ENCODE measurements at places on chromosomes 2 and 18. TPM values are rescaled to one million over a fixed set of nuclear protein-coding genes. Genes with fewer than 3 reads are reported as not detected.

DNA sequence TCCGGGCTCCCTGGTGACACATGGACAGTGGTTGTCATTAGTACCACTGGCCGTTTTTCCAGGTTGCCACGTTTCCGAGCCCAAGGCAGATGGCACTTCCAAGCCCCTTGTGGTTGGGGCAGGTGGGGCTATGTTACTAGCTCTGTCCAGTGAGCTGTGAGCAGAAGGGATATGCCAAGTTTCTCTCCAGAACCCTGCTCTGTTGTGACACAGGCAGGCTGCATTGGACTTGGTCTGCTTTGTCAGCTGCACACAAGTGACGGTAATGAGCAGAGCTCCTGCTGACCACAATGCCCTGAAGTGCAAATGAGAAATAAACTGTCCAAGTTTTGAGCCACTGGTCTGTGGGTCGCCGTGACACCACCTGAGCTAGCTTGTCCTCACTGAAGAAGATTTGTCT lies 118.8 kb downstream of the GYPC start:
- no peak overlapping the region for H3K27ac ChIP-seq
- no peak overlapping the region for H3K4me3 ChIP-seq
- H3K36me3 ChIP-seq = no peaks in the 10 kb centered on the region
- no peaks in the 10 kb centered on the region for H3K27me3 ChIP-seq
- peak; percentile 41 for DNase-seq

GRCh38 chr18:63145851-63146555 lies 173.6 kb downstream of the BCL2 start:
- H3K4me3 ChIP-seq = peak overlapping the region; percentile 54
- no peaks in the 10 kb centered on the region for H3K36me3 ChIP-seq
- H3K4me1 ChIP-seq = peaks cover 26% of the 10 kb centered on the region
- no peaks in the 10 kb centered on the region for H3K27me3 ChIP-seq
- H3K27ac ChIP-seq = peak overlapping the region; percentile 46

DNA sequence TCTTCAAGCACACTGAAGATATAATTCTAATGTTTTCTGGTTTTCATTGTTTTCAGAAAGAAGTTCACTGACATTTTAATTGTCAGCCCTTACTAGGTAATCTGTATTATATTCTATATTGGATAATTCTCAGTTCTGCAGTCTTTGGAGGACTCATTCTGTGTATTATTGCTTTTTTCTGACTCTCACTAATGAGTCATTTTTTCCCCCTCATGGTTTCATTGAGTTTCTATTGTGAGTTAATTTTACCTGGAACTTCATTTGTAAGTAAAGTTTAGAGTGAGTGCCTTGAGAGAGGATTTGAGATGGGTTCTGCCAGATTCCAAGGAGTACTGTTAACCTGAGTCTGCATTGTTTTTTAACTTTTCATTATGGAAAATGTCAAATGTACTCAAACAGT lies 90.4 kb upstream of the LYPD1 start:
- H3K36me3 ChIP-seq = no peaks in the 10 kb centered on the region
- no peak overlapping the region for H3K4me3 ChIP-seq
- no peaks in the 10 kb centered on the region for H3K27me3 ChIP-seq
- no peak for DNase-seq
- no peaks in the 10 kb centered on the region for H3K4me1 ChIP-seq
- no peak overlapping the region for H3K27ac ChIP-seq

DNA sequence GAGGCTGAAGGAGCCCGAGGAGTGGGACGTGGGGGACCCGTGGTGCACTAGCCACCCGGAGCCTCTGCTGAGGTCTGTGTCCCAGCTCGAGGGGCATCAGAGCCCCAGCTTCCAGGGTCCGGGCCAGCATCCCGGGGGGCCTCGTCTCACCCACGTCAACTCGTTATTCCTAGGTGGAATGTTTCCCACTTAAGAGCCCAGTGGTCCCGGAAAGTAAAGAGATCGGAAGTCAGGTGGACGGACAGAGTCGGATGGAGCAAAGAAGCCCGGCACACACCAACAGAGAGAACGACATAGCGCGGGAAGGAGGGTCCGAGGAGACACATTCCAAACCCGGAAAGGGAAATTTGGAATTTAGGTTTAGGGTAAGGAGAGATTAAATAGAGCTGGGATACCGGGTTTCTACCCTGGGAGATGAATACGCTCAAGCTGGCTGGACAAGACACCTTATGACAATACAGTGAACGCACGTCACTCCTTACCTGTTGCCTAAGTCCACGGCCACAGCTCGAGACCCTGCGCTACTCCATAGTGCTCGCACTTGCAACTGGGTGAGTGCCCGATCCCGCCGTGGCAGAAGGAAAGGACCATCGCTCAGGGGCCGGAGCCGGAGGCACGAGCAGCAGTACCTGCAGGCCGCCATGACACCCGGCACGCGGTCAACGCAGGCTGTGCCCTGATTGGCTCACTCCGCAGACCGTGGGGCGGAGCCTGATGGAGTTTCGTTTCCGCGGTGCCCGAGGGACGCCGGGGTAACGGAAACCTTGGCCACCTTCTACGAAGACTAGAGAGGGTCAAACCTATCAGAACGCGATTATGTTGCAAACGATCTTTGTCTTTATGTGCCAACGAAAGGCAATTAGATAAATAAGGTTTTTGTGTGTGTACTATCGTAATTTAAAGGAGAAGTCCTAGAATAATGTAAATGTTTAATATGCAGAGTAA lies at the start of gene PNPT1:
PNPT1 (minus strand) TSS at position 664 of the 945 bp plus-strand sequence; CDS start at position 643, 21 bp downstream.
- no peaks in the 10 kb centered on the region for H3K4me1 ChIP-seq
- H3K36me3 ChIP-seq = no peaks in the 10 kb centered on the region
- no peaks in the 10 kb centered on the region for H3K27me3 ChIP-seq
- peak within 1 kb of the TSS; percentile 65 for H3K4me3 ChIP-seq

- no peak overlapping the region for H3K27ac ChIP-seq
- DNase-seq = no peak
- no peaks in the 10 kb centered on the region for H3K27me3 ChIP-seq
- H3K4me1 ChIP-seq = no peaks in the 10 kb centered on the region
- no peaks in the 10 kb centered on the region for H3K36me3 ChIP-seq
Observed at GRCh38 chr2:122886479-122887145, 1131.2 kb downstream of the TSN start.

GRCh38 chr18:27985832-27986231 lies 191.1 kb downstream of the CDH2 start:
- H3K4me3 ChIP-seq = no peak overlapping the region
- H3K27me3 ChIP-seq = no peaks in the 10 kb centered on the region
- no peak overlapping the region for H3K27ac ChIP-seq
- H3K36me3 ChIP-seq = no peaks in the 10 kb centered on the region
- H3K4me1 ChIP-seq = no peaks in the 10 kb centered on the region
- DNase-seq = no peak

- H3K36me3 ChIP-seq = no peaks in the 10 kb centered on the region
- no peaks in the 10 kb centered on the region for H3K4me1 ChIP-seq
- H3K4me3 ChIP-seq = no peak overlapping the region
- H3K27ac ChIP-seq = no peak overlapping the region
Observed at GRCh38 chr2:209519906-209520305, 96.1 kb downstream of the MAP2 start.

DNA sequence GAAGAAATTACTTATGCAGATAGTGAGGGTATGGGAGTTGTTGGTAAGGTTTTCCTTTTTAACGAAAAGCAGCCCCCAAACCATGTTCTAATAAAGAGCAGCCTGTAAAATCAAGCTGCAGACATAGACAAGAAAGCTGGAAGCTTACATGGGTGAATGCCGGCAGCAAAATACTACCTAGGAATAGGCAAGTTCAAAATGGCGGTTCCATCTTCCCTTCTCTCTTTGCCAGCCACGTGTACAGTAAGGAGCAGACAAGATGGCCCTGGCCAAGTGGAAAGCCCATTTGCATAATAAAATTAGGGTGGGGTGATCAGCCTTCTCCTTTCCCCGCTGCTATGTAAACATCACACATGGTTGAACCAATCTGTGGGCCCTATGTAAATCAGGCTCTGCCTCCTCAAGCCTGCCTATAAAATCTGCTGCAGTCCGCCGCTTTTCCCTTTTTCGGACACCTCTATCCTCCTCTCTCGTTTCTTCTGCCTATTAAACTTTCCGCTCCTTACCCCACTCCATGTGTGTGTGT lies 155.0 kb downstream of the ZBTB7C start:
- no peak overlapping the region for H3K4me3 ChIP-seq
- no peaks in the 10 kb centered on the region for H3K4me1 ChIP-seq
- H3K27ac ChIP-seq = no peak overlapping the region

The MEMO1 gene
- total RNA-seq = 28.8 TPM

The IMPA2 gene
- total RNA-seq = 26.5 TPM

The SERPINB11 gene
- total RNA-seq = not detected
